Putamen (tissue), 1 donor: ENCODE measurements at places on chromosomes 1 and 21.
A peak's percentile ranks its signal among the peaks of the same experiment; 100 is the strongest.

DNA sequence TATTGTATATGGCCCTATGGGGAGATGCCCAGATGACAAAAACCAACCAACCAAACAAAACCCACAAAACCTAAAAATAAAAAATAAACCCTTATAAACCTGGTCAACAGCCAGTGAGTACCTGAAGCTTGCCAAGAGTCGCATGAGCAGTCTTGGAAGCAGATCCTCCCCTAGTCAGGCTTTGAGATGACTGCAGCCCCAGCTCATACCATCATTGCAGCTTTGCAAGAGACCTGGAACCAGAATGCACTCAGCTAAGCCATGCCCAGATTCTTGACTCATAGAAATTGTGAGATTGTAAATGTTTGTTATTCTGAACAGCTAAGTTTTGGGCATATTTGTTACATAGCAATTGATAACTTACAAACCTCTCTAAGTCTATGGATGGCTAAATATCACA, 326.8 kb downstream of the HLX start:
- no peak for DNase-seq

- DNase-seq = no peak
Measured at GRCh38 chr1:55718758-55719671, 503.9 kb upstream of the USP24 start.

DNA sequence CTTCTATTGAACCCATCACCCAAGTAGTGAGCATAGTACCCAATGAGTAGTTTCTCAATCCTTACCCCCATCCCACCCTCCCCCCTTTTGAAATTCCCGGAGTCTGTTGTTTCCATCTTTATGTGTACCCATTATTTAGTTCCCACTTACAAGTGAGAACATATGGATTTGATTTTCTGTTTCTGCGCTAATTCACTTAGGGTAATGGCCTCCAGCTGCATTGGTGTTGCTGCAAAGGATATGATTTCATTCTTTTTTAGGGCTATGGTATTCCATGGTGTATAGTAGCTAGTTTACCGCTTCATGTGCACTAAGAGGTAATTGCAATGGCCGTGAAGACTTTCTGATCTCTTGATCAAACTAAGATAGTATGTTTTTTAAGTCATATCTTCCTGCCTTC, 107.5 kb upstream of the SERTAD4 start:
- no peak for DNase-seq

GRCh38 chr1:181061891-181062835, 26.3 kb upstream of the IER5 start:
- DNase-seq = peak; percentile 20

GRCh38 chr1:44318097-44319088, 36.7 kb downstream of the ERI3 start:
- DNase-seq = no peak

GRCh38 chr1:204814166-204814884, 56.3 kb upstream of the NFASC start:
- no peak for DNase-seq

DNA sequence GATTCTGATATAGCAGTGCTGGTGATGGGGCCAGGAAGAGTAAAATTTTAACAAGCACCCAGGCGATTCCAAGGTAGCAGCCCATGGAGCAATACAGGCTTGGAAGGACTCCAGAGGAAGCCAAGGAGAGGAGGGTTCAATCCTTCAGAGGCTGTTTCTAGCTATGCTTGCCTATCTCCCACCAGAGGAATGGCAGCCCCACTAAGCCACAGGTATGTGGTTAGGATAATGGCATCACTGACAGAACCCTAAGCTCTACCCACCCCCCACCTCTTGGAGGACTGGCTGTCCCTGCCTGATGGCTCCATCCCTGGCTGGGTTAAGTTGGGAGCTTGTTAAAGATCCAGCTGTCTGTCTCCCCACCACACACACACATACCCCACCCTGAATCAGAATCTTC, 19.3 kb upstream of the PTAFR start:
- DNase-seq = no peak

GRCh38 chr1:223645903-223646302, 19.6 kb downstream of the CAPN8 start:
- no peak for DNase-seq

DNA sequence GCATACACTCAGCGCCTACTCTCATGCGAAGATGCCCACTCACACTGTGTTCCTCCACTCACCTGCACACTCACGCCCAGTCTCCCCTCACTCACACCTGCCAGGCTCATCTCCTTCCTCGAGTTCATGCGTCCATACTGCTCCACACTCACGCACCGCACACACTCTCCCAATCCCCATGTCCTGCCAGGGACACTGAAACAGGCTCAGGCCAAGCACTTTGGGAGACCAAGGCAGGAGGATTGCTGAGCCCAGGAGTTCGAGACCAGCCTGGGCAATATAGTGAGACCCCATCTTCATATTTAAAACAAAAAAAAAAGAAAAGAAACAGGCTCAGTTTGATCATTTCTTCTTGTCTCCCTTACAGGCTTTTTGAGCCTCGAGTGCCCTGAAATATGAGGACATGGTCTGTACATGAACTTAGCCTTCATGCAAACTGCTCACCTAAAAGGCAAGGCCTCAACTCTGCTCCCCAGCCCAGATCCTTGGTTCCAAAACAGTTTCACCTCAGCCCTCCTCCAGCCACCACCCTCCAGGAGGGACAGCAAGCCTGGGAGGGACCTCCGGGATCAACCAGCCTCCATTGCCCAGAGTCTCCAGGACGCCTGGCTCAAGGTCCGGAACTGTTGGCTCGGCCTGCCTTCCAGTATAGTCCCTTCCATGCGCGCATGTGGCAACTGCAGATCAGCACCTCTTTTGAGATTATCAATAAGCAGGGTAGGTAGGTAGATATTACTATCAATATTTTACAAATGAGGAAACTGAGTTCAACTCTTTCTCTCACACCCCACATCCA, 2.4 kb upstream of the PTAFR start:
- DNase-seq = no peak

- no peak for DNase-seq
Measured at GRCh38 chr1:104946558-104947210, 1197.0 kb downstream of the AMY1C start.

DNA sequence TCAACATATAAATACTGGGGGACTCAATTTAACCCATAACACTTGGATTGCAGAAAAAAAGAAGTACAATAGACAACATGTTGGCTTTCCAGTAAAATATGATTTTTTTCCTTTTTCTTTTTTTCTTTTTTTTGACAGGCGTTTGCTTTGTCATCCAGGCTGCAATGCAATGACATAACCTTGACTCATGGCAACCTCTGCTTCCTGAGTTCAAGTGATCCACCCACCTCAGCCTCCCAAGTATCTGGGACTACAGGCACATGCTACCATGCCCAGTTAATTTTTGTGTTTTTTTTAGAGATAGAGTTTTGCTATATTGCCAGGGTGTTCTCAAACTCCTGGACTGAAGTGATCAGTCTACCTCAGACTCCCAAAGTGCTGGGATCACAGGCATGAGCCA, 1512.0 kb upstream of the PRMT6 start:
- DNase-seq = no peak

GRCh38 chr1:93672069-93672468, 9.6 kb downstream of the BCAR3 start:
- peak; percentile 34 for DNase-seq

DNA sequence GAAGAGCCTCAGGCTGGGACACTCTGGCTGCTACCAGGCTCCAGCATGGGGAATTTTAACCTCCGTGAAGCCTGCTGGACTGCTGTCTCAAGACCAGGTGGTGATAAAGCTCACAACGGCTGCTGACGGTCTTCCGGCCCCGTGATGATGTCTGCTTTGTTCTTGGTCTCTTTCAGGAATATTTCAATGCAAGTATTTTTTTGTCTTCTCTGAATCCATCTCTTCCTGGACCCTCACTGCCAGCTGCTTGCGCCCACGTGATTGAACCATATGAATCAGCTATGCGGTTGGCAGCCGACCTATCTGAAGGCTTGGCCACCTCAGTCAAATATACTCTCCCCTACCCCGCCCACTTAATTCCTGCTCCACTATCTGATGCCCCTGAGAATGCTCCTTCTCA, 14.6 kb upstream of the SLC6A17 start:
- no peak for DNase-seq

DNA sequence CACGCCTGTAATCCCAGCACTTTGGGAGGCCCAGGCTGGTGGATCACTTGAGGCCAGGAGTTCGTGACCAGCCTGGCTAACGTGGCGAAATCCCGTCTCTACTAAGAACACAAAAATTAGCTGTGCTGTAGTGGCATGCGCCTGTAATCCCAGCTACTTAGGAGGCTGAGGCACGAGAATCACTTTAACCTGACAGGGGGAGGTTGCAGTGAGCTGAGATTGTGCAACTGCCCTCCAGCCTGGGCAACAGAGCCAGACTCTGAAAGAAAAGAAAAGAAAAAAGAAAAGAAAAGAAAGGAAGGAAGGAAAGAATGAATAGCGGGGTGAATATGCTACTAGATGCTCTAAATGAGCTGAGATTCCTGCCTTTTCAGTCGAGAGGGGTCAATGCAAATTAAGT, 7.1 kb downstream of the GFI1 start:
- DNase-seq = no peak

DNA sequence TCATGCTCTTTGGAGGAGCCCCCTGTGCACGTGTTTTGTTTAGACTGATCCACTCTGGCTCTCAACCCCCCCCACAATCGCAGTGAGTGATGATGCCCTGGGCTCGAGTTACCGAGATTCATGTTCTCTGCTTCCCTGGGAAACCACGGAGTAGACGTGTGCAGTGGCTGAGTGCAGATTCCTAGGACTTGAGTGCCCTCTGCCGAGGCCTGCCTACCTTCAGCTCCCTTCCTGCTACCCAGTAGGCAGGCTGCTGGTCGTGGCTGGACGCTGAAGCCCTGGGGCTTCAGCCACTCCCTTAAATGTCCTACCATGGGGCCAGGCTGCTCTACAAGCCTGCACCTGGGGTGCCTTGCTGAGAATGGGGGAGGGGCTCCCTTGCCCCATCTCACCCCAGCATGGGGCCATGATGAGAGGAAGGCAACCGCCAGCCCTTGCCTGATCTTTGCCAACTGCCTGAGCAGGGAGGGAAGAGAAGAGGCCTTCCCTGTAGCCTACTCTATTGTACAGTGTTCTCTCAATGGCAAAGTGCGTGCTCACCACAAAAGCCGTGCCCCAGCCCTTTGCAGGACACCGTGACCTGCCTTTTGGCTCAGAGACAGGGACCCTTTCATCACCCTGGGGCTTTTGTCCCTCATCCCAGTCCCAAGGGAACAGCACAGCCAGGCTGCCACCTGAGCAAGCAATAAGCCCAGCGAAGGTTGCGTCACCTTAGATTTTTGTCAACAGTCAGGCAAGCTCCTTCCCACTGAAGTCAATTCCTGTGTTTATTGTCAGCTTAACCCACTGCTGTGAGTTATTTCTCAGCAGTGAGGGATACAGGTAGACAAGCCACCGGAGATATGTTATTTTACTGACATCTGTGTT, 4.1 kb upstream of the GRIK3 start:
- peak; percentile 63 for DNase-seq

DNA sequence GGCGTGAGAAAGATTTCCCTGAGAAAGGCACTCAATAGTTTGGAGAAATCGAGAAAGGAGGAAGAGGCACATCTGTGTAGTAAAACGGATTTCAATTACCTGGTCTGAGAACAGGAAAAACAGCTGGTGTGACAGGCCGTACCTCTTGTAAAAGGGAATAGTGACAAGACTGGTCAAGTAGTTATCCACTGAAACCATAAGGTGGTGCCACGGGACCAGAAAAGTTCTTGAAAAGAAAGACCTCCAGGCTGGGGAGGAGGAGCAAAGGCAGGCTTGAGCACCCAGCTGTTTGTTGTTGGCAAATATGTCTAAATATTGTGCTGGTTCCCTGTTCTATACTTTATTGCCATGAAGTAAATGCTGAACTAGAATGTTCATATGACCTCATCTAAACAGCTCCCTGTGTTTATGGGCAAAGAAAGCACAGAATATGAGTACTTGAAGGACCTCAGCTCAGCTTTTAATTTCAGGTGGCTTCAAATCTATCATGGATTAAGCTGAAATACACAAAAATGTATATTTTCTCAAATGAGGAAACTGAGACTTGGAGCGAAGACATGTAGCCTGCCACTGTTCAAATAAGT, 4.0 kb downstream of the HAO2 start:
- no peak for DNase-seq

DNA sequence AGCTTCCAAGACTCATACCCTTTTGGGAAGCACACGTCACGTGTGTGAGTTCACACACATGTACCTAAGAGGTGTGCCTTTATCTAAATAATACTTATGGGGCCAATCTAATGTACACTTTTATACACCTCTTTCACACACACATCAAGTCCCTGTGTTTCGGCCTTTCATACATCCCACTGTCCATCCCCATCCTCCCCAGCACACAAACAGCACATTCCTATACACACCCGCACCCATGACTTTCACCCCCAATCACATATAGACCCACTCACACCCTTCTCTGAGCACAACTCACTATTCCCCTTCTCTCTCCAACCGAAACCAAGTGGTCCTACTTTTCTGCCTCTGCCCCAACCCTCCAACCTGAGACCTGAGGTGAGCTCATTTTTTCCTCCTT, 3.5 kb downstream of the MEX3A start:
- DNase-seq = no peak

GRCh38 chr21:43206231-43207042, 37.6 kb downstream of the CRYAA start:
- no peak for DNase-seq

DNA sequence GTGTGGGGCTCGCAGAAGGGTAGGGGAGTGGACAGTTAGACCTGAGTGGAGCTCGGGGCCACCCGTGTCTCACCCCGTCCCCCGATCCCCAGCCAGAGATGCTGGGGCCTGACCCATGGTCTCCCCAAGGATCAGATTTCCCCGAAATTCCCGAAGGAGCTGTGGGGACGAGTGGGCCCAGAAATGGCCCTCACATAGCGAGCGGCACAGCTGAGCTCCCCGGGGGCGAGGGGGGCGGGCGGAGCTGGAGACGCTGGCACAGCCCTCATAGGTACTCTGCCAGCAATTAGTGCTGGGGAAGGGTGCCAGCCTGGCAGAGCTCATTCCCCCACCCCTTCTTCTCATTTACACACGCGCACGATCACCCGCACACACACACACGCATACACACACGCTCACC, 9.2 kb downstream of the CASZ1 start:
- no peak for DNase-seq

- no peak for DNase-seq
Measured at GRCh38 chr1:26689504-26689903, 6.3 kb upstream of the ARID1A start.

GRCh38 chr21:42286416-42286815, 28.8 kb downstream of the TFF3 start:
- DNase-seq = no peak

- no peak for DNase-seq
Measured at GRCh38 chr1:16117936-16118335, 37.9 kb downstream of the EPHA2 start.

GRCh38 chr1:12035312-12035711, 16.0 kb downstream of the MIIP start:
- DNase-seq = no peak

- no peak for DNase-seq
Measured at GRCh38 chr1:180773210-180773865, 139.4 kb upstream of the KIAA1614 start.

GRCh38 chr1:75174031-75174760, 40.0 kb downstream of the LHX8 start:
- DNase-seq = no peak
